ENCODE measurements at places on chromosomes 3 and 15.

DNA sequence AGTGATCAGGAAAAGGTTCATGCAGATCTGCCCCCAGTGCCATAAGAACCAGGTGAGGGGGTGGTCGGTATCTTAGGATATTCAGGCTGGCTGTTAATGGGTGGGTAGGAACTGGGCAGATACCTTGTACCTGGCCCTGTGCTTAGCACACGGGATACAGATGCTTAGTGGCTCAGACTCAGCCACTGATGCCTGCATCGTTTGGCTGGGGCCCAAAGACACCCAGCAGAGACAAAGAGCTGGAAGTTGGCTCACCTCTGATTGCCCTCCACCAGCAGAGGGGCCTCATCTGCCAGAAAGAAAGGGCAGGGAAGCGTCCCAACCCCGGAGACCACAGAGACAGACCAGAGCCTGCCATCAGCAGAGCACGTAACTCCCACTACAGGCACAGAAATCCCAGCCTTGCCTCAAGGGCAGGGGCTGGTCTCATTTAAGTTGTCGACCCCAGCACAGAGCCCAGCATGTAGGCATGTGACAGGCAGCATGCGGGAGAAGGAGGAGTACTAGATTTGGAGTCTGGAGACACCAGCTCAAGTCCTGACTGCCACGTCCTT, 64.1 kb upstream of the SLC6A1 start:
- DNase-seq = no peak

- no peak for DNase-seq
Observed at GRCh38 chr3:163056874-163057497, 1560.4 kb downstream of the OTOL1 start.

- no peak for DNase-seq
Observed at GRCh38 chr15:39357480-39358268, 223.2 kb upstream of the THBS1 start.

- DNase-seq = no peak
Observed at GRCh38 chr15:63181648-63182047, 7.8 kb upstream of the RAB8B start.

DNA sequence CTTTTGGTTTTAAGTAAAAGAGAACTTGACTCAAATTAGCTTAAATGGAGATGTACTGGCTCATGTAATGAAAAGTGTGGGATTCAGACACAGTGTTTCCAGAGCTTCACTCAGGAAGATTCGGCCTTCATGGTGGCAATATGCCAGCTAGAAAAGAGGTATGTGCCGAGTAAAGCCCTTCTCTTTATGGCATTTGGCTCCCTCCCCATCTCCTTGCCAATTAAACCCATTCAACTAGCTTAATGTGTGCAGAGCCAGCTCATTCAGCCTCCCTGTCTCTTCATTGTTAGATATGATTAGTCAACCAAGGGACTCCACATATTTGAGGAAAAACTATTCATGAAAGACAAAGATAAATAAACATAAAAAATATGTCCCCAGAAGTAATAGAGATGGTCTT, 15.0 kb upstream of the TRANK1 start:
- no peak for DNase-seq

DNA sequence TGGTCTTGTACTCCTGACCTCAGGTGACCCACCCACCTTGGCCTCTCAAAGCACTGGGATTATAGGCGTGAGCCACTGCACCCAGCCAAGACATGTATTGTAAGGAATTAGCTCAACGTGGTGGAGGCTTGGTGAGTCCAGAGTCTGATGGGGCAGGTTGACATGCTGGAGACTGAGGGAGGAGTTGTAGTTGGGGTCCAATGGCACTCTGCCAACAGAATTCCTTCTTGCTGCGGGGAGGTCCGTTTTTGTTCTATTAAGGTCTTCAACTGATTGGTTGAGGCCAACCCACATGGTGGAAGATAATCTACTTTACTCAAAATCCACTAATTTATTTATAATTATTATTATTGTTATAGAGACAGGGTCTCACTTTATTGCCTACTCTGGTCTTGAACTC, 30.1 kb downstream of the PLA2G4D start:
- DNase-seq = no peak

DNA sequence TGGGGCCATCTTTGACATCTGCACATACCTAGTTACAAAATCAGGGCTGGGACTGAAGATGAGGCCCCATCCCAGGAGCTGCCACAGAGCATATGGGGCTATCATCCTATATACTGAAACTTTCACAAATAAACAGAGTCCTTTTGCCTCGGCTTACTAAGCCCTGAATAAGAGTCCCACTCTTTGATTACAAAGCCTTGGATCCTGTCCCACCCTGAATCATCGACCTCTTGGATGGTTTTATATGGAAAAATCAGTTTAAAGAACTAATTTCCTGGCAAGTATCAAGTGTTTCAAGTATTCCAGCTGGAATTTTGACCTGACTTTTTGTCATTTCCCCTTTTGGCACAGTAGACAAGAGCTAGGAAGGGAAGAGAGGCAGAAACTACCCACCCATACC, 331.3 kb upstream of the FRG2C start:
- no peak for DNase-seq

- DNase-seq = no peak
Observed at GRCh38 chr15:44023176-44023575, 171.9 kb downstream of the FRMD5 start.

GRCh38 chr3:82556113-82556512, 794.7 kb upstream of the GBE1 start:
- DNase-seq = no peak

- no peak for DNase-seq
Observed at GRCh38 chr3:45787551-45787950, 8.8 kb downstream of the SLC6A20 start.

GRCh38 chr3:172707967-172708366, 2.9 kb downstream of the NCEH1 start:
- no peak for DNase-seq

- no peak for DNase-seq
Observed at GRCh38 chr15:90315278-90315982, 36.7 kb upstream of the ZNF774 start.

- no peak for DNase-seq
Observed at GRCh38 chr3:40118091-40118490, 191.4 kb upstream of the EIF1B start.

- no peak for DNase-seq
Observed at GRCh38 chr3:40120806-40121205, 188.7 kb upstream of the EIF1B start.

- no peak for DNase-seq
Observed at GRCh38 chr3:82055792-82056191, 294.3 kb upstream of the GBE1 start.

DNA sequence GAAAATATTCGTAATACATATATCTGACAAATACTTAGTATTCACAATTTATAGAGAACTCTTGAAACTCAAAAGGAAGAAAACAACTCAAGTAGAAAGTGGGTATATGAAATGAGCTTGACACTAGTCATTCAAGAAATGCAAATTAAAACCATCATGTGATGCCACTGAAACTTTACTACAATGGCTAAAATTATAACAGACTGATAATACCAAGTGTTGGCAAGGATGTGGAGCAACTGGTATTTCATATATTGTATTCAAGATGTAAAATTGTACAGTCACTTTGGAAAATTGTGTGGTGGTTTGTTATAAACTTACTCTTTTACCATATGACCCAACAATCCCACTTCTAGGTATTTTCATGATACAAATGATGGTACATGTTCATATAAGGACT, 68.7 kb upstream of the AGTR1 start:
- DNase-seq = no peak

- DNase-seq = no peak
Observed at GRCh38 chr3:52483081-52483480, 12.1 kb upstream of the STAB1 start.

- DNase-seq = no peak
Observed at GRCh38 chr3:37071921-37072320, 78.6 kb downstream of the MLH1 start.

DNA sequence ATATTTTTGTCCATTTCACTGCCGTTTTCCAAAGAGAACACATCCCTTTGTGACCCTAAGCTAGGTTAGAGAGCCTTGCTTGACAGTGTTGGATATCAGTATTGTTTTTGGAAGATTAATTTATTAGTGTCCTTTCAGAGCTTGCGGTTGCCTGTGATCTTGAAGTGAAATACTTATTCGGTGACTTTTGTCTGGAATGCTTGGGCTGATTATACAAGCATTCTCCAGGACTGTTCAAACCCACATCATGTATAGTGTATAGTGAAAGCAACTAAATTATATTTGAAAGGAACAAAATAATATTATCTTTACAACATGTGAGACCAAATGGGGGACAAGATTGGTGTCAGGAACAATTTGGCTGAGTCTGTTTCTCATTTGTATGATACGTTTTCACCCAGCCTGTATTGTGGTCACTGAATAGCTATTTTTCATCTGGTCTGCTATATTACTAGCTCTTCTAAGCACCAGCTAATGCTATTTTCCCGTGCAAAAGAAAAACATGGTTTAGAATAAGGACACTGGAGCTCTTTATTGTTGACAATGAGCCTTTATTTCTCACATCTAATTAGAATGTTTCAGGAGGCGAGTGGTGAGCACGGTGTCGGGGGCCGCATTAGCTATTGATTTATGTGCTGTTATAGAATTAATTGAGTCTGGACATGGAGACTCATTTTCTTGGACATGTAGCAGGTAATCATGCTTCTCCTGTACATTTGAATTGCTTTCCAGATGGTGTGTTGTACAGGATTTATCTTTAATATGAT, 158.1 kb downstream of the APBA2 start:
- DNase-seq = no peak

DNA sequence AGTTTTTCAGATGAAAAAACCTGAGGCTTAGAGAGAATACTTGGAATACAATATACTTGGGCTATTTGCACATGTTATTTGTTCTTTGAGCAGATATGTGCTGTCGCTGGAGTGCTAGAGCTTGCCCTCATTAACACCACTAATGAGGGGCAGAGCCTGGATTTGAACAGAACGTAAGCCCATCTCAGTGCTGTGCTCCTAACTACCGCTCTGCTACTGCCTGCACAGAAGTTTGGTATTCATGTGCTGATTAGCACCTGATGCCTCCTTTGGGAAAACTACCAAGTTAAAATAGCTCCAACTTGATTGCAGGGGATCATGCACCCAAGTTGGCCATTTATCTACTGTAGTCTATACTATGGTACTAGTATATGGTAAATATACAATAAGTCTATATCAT, 3.6 kb downstream of the GPR87 start:
- DNase-seq = no peak

DNA sequence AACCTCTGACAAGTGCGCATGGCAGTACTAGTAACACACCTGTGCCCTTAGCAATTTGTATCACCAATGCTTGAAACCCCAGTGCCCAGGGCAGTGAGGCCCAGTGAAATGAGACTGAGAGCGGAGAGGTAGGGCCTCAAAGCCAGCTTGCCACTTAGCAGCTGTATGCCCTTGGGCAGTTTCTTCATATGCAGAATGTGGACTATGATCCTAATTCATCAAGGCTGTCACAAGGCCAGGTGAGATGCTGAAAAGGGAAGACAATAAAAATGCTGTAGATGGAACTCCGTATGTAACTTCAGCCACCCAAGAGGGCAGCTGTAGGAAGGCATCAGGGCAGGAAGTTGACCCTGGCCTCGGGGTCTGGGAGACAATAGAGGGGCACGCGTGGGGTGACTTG, 74.4 kb downstream of the KY start:
- DNase-seq = no peak

DNA sequence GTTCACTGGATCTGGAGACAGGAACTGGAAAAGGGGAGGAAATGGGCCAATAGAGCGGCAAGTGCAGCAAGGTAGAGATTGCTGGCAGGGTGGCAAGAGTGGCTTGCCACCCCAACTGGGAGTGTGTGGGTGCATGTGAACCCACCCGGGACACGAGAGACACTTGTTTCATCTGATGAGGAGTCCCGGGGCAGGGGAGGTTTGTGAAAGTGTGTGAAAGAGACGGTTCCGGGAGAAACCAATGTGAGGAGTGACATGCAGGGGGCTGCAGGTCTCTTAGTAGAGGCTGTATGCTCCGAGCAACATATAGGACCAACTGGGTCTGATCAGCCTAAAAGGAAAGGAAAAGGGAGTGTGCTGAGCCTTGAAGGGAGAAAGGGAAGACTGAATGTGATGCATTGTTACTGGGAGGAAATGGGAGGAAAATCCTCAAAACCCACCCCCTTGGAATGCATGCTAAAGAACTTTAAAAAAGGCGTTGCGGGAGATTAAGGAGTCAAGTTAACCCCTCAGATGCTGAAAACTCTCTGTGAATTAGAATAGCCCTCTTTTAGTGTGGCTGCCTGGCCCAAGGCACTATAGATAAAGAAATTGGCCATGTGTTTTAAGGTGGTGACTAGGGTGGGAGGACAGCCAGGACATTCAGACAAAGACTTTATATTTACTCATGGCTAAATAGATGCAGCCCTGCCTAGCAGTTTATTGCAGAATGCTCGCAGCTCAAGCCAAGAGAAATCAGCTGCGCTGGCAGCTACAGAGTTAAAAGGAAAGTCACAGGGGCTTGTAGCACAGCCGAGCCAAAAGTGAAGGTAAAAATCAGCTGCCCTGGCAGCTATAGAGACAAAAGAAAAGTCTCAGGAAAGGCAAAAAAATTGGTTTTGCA, 9.1 kb upstream of the SLC9C1 start:
- DNase-seq = no peak

DNA sequence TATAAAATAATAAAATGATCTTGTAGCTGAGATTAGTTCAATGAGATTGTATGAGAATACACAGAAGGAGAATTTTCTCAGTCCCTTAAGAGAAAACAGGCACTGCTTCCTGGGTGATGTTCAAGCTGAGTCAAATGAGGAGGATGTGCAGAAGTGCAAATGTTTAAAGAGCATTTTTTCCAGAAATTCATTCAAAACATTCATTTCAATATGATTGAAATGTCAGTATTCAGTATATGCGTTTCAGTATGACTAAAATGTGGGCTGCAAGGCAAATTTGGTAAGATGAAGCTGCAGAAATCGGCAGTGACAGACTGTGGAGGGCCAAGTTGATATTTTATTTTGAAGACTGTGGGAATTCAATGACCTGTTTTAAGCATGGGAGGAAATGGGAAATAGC, 19.3 kb upstream of the PYDC2 start:
- DNase-seq = no peak

GRCh38 chr3:141388823-141389621, 20.7 kb downstream of the ZBTB38 start:
- DNase-seq = no peak

DNA sequence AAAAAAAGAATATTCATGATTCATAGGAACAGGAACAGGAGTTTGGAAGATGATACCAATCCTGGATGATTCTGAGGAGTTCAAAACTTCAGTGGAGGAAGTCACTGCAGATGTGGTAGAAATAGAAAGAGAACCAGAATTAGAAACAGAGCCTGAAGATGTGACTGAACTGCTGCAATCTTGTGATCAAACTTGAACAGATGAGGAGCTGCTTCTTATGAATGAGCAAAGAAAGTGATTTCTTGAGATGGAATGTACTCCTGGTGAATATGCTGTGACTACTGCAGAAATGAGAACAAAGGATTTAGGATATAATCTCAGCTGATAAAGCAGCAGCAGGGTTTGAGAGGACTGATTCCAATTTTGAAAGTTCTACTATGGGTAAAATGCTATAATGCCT, 72.7 kb downstream of the GSK3B start:
- no peak for DNase-seq

Data from stimulated activated CD4-positive, alpha-beta T cell treated with anti-CD3 and anti-CD28 coated beads, Interleukin-1b, Interleukin-23, amount 100 ng/mL, for 4 hours (primary cell).